ENCODE measurements at places on chromosomes 2 and 18. TPM values are rescaled to one million over a fixed set of nuclear protein-coding genes. Genes with fewer than 3 reads are reported as not detected.

MFSD6 gene
- 1.9 TPM for total RNA-seq

RBM44 gene
- 0.13 TPM for total RNA-seq

B3GNT7 gene
- 1.6 TPM for total RNA-seq

SULT1C4 gene
- total RNA-seq: 1.7 TPM

DNA sequence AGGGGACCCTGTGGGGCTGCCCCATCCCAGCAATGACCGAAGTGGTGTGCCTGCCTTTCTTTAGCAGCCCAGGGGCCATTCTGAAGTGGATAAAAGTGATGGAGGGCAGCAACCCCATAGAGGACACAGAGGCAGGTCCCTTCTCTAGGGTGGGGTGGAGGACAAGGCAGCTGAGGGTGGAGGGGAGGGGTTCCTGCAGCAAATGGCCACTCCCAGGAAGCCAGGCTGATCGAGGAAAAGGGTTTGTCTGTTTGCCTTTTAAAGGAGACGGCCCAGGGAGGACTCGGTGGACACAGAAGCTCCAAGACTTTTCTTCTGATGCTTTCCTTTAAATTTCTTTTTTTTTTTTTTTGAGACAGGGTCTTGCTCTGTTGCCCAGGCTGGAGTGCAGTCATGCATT lies 272.8 kb downstream of the TWIST2 start:
- no peak for DNase-seq

IHH gene
- total RNA-seq: 4.9 TPM

DNA sequence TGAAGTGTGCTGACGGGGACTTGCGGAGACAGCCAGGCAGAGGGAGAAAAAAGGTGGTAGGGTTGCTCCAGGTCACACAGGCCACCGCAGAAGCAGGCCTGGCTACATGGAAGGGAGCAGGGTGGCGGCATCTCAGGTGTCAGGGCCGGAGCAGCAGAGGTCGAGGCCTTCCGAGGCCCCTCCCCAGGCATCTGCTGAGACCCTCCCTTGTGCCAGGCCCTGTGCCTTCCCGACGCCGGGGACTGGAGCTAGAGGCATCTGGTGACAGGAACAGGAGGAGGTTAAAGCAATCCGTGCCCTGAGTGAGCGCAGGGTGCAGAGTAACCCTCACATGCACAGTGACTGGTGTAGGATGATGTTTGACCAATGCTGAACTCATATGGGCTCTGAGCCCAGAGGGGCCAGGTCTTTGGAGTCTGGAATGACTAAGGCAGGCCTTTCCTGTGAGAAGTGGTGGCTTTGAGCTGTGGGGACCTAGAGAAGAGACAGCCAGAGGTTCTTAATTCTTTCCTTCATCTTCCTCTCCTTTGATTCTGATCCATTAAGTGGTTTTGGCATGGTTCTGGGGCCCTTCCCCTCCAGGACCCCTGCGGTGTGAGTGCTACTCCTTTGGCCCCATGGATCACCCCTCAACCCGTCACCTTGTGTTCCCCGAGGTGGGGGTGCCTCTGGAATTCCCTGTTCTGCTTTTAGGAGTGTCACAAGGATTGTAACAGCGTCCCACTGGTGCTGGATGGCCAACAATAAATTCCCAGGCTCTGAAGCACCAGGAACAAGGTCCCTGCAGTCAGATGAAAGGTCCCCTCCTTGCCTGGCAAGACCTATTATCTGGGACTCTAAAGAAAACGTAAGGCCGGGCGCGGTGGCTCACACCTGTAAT lies 72.1 kb downstream of the KLHL29 start:
- no peak for DNase-seq

- no peak for DNase-seq
Observed at GRCh38 chr2:238267884-238268680, 20.3 kb downstream of the PER2 start.

DNA sequence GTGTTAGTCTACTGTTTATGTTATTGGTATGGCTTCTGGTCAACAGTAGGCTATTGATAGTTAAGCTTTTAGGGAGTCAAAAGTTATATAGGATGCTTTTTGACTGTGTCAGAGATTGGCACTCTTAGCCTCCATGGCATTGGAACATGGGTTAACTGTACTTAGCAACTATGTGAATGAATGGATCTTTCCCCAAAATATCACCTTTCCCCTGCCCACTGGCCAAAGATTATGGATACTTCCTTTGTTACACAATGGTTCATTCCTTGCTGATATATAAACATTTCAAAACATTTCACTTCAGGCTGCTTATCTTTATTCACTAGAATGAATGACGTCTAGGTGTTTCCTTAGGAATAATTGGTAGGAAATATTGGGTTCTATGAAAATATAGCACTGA lies 62.1 kb upstream of the DOCK10 start:
- DNase-seq: no peak

- no peak for DNase-seq
Observed at GRCh38 chr18:31563778-31564177, 27.9 kb upstream of the TTR start.

GRCh38 chr2:8666581-8666980 lies 15.3 kb upstream of the ID2 start:
- peak; percentile 14 for DNase-seq

DNA sequence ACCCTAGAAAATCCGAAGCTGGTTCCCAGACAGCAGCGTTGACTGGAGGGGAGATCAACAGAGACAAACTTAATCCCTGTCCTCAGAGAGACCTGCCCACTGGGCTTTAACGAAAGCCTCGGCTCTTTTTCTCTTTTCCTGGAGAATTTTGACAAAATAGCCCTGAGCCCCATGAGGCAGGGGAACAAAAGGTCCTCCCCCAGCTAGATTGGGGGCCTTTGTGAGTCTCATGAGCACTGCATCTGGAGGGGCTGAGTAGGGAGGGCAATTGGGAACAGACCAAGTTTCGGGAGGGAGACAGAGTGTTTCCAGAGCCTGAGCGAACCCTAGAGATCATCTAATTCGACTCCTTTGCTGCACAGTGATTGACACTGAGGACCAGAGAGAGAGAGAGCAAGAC lies 123.9 kb upstream of the HAAO start:
- no peak for DNase-seq

CCDC68 gene
- 4.6 TPM for total RNA-seq

PIGN gene
- total RNA-seq: 13.5 TPM

DNA sequence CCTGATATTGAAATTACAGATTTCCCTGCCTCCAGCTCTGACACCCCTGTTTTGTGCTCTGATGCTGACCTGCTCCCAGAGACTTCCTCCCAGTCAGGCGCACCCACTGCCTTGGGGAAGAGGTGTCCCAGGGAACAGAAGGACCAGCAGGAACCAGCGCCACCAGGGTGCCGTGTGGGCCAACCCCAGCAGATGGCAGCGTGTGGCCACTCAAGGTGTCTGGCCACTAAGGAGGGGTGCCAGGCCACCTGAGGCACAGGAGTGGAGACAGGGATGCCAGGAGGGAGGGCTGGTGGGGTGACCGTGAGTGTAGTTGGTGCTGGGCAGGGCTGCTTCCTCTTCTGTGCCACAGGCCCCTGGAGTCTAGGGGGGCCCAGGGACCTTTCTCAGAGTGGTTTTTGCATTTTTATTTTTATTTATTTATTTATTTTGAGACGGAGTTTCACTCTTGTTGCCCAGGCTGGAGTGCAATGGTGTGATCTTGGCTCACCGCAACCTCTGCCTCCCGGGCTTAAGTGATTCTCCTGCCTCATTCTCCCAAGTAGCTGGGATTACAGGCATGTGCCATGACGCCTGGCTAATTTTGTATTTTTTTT lies 56.0 kb downstream of the TEX44 start:
- DNase-seq: peak; percentile 78

DNA sequence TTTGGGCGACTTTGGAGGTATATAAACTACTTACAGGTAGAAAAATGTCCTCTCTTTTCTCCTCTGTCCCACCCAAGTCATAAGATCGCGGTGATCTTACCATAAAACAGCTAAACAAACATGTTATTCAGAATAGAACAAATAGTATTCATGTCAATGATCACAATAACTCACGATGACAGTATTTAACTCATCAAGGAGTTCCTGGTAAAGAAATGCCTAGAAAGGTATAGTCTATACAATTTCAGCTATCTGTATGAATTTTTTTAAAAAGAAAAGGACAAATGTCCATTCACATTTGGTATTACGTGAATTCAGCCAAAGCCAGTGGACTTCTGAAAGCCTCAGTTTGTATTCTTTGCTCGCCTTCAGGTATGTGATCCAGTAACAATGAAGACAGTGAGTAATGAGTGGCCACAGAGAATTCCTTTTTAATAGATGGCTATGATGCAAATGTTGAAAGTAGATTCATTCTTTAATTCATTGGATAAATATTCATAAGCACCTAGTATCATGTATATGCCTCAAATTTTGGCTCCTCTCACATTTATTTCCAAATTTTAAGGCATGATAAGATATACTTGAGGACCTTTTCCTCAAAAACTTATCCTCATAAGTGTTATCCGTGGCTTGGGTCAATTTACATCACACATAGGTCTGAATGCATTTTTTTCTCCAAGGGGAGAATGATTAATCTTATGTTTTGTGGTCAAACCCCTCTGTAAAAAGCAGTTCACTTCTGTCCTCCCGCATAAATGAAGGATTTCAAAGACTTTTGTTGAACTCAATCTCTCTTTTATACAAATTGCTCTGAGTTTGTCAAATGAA lies 20.3 kb downstream of the ABCB11 start:
- no peak for DNase-seq

DNA sequence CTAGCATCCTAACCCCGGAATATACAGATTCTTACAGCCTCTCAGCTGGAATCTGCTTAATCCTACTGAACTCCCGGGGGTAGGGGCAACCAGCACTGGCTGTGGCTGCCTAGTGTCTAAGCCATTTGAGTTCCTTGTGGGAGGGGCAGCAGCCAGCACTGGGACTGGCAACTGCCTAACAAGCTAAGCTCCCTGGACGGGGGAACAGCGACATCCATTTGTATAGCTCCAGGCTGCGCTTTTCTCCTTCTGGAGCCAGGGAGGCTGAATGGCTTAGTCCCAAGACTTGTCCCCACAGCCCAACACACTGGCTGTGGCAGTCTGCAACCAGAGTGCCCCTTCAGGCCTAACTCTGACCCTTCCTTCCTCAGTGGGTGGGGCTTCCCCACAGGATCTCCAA lies 787.2 kb downstream of the METTL4 start:
- no peak for DNase-seq

GRCh38 chr2:27296481-27296880 lies 11.8 kb downstream of the UCN start:
- DNase-seq: no peak

DNA sequence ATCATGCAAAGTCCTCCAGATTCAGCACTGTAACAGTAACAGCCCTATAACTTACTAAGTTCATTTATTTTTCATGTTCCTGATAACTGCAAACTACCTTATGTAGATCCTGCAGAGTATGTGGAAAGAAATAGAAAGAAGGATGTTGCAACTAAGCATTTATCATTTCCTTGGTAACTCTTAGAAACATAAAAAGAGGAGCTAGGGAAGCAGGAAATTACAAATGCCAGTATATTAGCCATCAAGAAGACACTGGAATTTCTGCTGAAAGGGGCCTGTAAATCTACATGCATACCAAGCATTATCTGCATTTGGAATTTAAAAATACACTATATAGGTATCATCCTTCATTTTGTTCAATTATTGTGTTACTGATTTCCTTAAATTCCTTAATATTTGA lies 66.8 kb downstream of the PDE11A start:
- DNase-seq: no peak

- no peak for DNase-seq
Observed at GRCh38 chr18:25650201-25650941, 298.4 kb upstream of the ZNF521 start.

DNA sequence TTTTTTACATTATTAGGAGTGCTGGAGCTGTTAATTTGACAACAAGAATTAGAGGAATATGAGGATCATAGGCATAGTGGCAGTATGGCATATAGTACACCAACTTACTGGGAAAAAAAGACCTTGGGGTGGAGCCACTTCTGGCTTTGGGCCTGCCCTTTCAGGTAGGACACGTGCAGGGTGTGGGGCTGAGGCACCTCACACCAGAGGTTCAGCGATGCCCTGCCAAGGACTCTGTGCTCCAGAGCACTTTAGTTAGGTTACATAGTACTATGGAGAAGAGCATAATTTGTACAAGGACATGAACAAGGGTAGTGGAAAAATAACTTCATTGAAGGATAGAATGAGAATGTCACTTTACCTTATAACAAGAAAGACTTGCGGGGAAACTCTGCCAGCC lies 77.1 kb upstream of the CD302 start:
- no peak for DNase-seq

DNA sequence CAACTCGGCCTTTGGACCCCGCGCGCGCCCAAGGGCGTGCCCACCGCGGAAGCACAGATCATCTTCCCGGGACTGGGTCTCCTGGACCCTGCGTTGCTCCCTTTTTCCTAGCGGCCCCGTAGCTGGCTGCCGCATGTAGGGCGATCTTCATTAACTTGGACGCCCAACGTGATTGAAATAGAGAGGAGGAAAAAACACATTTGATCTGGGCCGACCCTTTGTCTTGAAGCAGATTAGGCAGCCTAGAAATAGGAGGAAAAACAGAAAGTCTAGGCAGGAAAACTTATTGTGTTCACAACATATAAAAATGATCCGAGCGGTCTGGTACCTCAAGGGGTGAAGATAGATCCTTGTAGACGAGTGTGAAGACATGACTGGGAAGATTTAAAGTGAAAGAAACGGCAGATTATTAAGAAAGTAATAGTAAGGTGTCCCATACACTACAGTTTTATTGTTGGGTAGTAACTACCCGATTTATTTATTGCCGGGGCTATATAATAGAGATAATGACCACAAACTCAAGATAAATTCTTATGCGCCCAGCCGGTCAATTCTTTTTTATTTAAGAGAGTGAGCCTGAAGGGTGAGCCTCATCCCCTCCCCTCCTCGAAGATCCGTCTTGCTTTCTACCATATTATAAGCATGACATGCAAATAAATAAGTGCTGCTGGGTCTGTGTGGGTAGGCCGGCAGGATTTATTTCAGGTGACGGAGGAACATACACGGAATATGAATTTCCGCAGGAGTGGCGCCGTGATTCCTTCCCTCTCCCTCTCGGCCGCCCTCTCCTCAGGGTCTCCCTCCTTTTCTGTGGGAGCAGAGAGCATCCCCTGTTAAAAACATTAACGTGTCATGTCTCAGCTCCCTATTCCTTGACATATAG lies 147.4 kb downstream of the MEIS1 start:
- DNase-seq: no peak

GRCh38 chr2:39375917-39376316 lies 61.2 kb downstream of the MAP4K3 start:
- no peak for DNase-seq

DNA sequence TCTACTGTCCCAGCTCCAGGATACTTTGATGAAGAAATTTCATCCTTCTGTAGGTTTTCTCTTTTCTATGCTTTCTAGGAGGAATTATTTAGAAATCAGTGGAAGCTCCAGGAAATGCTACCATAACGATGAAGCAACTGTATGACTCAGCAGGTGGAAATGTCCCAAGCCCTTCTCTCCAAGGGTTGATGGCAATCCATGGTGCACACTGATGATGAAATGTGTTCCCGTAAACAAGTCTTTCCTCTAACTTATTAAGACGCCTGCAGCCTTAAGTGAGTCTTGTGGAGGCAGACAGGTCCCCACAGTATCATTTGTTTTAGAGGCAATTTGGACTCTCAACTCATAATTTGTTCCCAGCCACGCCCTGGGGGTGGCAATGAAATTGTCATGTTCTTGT lies 777.6 kb upstream of the SOX11 start:
- DNase-seq: no peak

- no peak for DNase-seq
Observed at GRCh38 chr2:71856773-71857525, 290.7 kb downstream of the CYP26B1 start.

TUBA3E gene
- total RNA-seq: not detected
